Kidney (tissue), 22 donors: ENCODE measurements at places on chromosomes 7 and 10. TPM values are rescaled to one million over a fixed set of nuclear protein-coding genes. Genes with fewer than 3 reads are reported as not detected.

DNA sequence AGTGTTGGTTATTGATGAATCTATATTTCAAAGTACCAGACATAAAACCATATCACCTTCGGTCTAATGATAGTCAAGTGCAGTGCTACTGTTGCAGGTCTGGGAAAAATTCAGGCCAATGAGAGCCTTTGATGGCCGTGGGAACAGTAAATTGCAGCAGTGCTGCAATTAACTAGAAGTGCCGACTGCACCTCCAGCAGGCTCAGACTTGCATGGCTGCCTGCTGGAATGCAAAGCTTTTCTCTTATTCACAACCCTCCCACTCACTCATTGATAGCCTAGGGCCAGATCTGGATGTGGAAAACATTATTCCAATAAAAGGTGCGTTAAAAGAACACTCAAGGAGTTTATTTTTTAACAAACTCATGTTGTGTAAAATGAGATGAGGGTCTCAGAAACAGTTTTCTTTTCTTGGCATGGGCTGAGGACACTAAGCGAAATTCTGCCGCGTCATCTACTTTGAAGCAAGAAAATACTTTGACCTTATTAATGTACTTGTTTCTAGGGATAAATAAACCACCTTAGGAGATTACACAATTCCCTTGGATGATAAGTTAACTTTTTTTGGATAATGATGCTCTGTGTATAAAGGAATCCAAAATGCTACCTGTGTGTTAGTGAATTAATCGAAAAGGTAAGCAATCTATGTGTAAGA lies 17.1 kb downstream of the PLXDC2 start:
- DNase-seq = peak; percentile 75
- H3K4me1 ChIP-seq = no peaks in the 10 kb centered on the region
- H3K27ac ChIP-seq = no peak overlapping the region
- H3K4me3 ChIP-seq = no peak overlapping the region
- H3K36me3 ChIP-seq = no peaks in the 10 kb centered on the region
- no peaks in the 10 kb centered on the region for H3K27me3 ChIP-seq

DNA sequence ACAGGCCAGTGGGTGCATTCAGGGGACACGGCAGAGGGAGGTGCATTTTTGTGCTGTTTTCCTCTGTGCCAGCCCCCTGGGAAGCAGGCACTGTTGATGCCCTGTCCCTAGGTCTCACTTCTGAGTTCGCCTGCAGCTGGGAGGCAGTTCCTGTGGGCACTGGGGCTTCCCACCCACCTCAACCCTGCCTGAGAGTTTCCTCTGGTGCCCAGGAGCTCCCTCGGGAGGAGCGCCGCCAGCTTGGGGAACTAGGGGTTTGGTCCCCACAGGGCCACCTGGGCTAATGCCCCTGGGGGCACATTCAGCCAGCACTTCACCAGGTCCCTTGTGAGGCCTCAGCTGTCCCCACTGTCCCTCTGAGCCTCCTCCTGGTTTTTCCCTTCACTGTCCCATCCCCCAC lies 178.2 kb upstream of the RHEB start:
- H3K4me3 ChIP-seq = no peak overlapping the region
- H3K4me1 ChIP-seq = peaks cover 15% of the 10 kb centered on the region
- DNase-seq = no peak
- no peaks in the 10 kb centered on the region for H3K27me3 ChIP-seq

- H3K27me3 ChIP-seq = no peaks in the 10 kb centered on the region
- peak within 1 kb of the TSS; percentile 90 for H3K27ac ChIP-seq
Observed at GRCh38 chr10:132397036-132397541, at the start of gene PWWP2B. PWWP2B (plus strand) TSS chr10:132397200; CDS start chr10:132397227, 27 bp downstream.

DNA sequence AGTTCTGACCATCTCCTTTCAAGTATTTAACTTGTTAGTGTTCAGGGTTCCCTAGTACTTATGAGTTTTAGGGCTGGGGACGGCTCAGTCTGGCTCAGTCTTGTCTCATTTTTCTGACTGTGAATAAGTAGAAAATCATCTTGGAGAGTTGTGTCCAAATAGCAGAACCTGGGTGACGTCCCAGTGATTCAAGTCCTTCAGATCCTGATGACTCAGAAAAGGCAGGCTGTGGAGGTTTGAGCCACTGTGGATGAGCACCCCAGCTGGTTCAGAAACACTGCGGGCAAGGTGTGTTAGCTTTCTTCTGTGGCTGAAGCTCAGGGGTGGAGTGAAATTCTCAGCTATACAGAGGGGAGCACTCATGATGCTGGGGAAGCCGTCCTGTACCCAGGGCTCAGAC lies 154.4 kb upstream of the NPY start:
- DNase-seq = no peak
- H3K27me3 ChIP-seq = no peaks in the 10 kb centered on the region
- no peaks in the 10 kb centered on the region for H3K36me3 ChIP-seq
- no peak overlapping the region for H3K4me3 ChIP-seq
- H3K4me1 ChIP-seq = no peaks in the 10 kb centered on the region

- no peaks in the 10 kb centered on the region for H3K27me3 ChIP-seq
- no peak for DNase-seq
- peak overlapping the region; percentile 69 for H3K27ac ChIP-seq
- H3K4me1 ChIP-seq = peaks cover 8% of the 10 kb centered on the region
- no peaks in the 10 kb centered on the region for H3K36me3 ChIP-seq
- peak overlapping the region; percentile 64 for H3K4me3 ChIP-seq
Observed at GRCh38 chr10:73911553-73912004, 647 bp downstream of the PLAU start.

DNA sequence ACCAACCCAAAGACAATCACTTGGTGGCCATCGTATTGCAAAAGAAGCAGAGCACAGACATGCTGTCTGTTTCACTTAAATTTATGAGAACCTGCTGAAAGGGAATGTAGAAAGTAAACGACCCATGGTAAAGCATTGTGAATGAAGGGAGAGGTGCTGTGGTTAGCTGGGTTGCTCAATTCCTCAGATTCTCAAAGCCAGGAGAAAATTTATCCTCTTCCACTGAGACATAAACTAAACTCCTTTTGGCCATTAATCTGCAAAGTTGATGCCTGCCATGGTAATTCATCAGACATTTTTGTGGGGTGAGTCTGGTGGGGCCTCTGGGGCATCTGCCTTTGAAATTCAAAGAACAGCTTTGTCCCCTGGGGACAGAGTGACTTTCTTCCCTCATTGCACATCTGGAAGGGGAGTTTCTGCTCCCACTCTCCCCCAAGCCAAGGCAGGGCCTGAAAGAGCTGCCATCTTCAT lies 951.0 kb downstream of the LRMDA start:
- no peaks in the 10 kb centered on the region for H3K4me1 ChIP-seq
- H3K27ac ChIP-seq = no peak overlapping the region
- no peaks in the 10 kb centered on the region for H3K27me3 ChIP-seq
- DNase-seq = no peak

DNA sequence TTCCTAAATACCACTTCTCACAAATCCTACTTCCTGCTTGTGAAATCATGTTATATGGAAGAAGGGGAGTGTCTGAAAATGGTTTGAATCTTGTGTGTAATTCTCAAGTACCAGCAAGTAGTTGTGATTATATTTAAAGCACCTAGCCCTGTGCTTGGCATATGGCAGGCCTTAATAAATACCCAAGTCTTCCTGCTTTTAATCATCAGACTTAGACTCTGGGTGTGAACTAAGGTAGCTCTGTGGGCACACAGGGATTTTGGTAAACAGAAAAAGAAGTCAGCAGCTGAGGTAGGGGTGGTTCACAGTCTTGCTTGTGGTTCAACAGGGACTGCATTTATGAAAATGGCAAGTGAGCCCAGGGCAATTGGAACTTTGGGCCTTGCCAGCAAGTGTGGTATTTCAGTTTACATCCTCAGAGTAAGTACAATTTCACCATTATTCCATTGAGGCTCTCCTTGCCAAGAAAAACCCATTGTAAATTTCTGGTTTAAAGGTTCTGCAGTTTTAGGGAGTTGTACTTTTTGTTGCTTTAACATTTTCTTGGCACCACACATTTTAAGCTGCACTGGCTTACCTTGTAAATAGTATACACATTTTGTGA lies 215.5 kb downstream of the AUTS2 start:
- H3K27ac ChIP-seq = no peak overlapping the region
- no peak overlapping the region for H3K4me3 ChIP-seq
- H3K36me3 ChIP-seq = no peaks in the 10 kb centered on the region
- no peaks in the 10 kb centered on the region for H3K4me1 ChIP-seq

GRCh38 chr10:32033171-32033570 lies 23.1 kb downstream of the KIF5B start:
- H3K27me3 ChIP-seq = no peaks in the 10 kb centered on the region
- peaks cover 57% of the 10 kb centered on the region for H3K36me3 ChIP-seq
- H3K27ac ChIP-seq = no peak overlapping the region
- H3K4me3 ChIP-seq = no peak overlapping the region

DNA sequence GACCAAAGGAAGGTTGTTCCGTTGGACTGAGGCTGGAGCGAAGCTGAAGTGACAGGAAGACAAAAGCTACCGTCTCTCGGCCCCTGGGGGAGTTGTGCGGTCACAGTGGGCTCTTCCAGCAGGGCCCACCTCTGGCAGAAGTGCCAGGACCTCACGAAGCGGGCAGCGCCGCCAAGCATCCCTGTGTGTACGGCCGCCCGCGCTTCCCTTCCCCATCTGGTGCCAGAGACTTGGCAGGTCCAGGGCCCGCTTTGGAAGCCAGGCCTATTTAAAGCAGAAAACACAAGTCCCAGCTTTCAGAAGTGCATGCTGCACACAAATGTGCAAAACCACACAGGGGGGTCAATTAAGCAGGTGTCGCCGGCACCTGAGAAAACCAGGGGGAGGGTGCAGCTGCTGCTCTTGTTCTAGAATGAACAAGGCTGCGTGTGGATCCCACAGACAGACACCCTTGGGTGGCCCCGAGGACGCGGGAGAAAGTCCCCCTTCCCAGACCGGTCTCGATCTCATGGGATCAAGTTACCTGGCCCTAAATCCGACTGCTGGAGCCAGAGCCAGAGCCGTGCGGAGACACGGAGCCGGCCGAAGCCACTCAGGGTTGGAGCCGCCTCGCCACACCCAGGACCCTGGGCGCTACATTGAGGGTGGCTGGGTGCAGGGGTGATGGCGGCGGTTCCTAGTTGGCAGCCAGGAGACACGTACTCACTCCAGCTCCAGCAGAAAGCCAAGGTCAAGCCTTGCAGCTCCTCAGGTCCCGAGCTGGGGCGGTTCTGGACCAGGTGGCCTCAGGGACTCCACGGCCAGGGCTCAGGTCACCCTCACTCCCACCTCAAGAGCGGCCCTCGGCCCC lies 51.8 kb upstream of the PPP2R2D start:
- H3K27ac ChIP-seq = no peak overlapping the region
- H3K36me3 ChIP-seq = no peaks in the 10 kb centered on the region
- no peaks in the 10 kb centered on the region for H3K27me3 ChIP-seq
- no peaks in the 10 kb centered on the region for H3K4me1 ChIP-seq
- no peak for DNase-seq
- H3K4me3 ChIP-seq = no peak overlapping the region

GRCh38 chr10:110093722-110094121 lies 85.9 kb downstream of the ADD3 start:
- H3K27ac ChIP-seq = no peak overlapping the region
- H3K36me3 ChIP-seq = no peaks in the 10 kb centered on the region
- H3K4me3 ChIP-seq = no peak overlapping the region
- H3K27me3 ChIP-seq = no peaks in the 10 kb centered on the region
- no peak for DNase-seq
- H3K4me1 ChIP-seq = no peaks in the 10 kb centered on the region

DNA sequence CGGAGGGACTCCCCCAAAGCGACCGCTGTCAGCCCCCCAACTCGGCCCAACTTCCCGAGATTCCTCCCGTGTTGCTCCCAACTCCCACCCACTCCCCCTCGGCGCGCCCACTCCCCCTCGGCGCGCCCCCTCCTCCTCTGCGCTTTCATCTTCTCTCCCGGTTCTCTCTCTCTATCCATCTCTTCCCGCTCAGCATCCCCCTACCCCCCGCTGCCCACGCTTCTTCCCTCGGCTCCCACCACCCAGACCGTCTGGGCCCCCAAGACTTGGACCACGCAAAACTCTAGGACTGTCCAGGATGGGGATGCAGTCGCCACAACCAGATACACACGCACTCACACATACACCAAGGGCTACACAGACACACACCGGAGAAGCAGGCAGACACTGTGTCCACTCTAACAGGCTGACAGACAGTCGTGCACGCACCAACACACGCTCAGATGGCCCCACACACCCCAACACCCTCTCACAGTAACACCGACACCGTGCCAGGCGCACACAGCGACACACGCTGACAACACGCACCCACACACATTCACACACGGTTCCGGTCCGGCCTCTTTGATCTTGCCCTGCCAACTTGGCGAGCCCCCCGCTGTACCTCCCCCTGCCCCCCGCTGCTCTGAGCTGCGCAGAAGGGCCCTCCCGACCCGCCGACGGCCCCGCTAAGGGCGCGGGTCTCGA lies 1.1 kb downstream of the GRID1 start:
- DNase-seq = peak; percentile 64
- no peaks in the 10 kb centered on the region for H3K36me3 ChIP-seq
- no peak overlapping the region for H3K27ac ChIP-seq
- H3K4me3 ChIP-seq = no peak overlapping the region
- H3K27me3 ChIP-seq = peaks cover 33% of the 10 kb centered on the region

- H3K27ac ChIP-seq = no peak overlapping the region
- no peak overlapping the region for H3K4me3 ChIP-seq
- H3K4me1 ChIP-seq = no peaks in the 10 kb centered on the region
- H3K27me3 ChIP-seq = no peaks in the 10 kb centered on the region
Observed at GRCh38 chr7:132930881-132931280, 151.0 kb downstream of the CHCHD3 start.

DNA sequence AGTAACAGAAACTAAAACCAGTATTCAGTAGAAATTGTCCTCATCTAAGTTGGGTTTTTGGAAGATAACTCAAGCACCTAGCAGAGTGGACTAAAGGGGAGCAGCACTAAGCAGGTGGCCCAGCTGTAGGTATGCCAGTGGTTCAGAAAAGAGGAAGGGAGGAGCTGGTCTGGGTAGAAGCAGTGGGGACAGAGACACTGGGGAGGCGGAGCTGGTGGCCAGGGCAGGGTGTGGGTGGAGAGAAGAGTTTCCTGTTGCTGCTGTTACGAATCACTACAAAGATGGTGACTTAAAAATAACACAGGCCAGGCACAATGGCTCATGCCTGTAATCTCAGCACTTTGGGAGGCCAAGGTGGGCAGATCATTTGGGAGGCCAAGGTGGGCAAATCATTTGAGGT lies 136.2 kb downstream of the WDR11 start:
- no peaks in the 10 kb centered on the region for H3K27me3 ChIP-seq
- DNase-seq = peak; percentile 9
- peaks cover 3% of the 10 kb centered on the region for H3K4me1 ChIP-seq
- H3K36me3 ChIP-seq = no peaks in the 10 kb centered on the region
- H3K27ac ChIP-seq = no peak overlapping the region

- H3K4me3 ChIP-seq = no peak overlapping the region
- peaks cover 15% of the 10 kb centered on the region for H3K4me1 ChIP-seq
- no peak overlapping the region for H3K27ac ChIP-seq
- DNase-seq = no peak
- no peaks in the 10 kb centered on the region for H3K27me3 ChIP-seq
Observed at GRCh38 chr10:76291175-76291574, 859.8 kb downstream of the LRMDA start.

CNTNAP2 gene
- total RNA-seq = 0.13 TPM

ERVW-1 gene
- not detected for total RNA-seq

TBL2 gene
- total RNA-seq = 33.6 TPM

CFAP46 gene
- 8.3 TPM for total RNA-seq

HOXA11 gene
- 5.2 TPM for total RNA-seq

IFT22 gene
- 42.5 TPM for total RNA-seq
